T-helper 1 cell (primary cell): ENCODE measurements at places on chromosomes 4 and X.

DNA sequence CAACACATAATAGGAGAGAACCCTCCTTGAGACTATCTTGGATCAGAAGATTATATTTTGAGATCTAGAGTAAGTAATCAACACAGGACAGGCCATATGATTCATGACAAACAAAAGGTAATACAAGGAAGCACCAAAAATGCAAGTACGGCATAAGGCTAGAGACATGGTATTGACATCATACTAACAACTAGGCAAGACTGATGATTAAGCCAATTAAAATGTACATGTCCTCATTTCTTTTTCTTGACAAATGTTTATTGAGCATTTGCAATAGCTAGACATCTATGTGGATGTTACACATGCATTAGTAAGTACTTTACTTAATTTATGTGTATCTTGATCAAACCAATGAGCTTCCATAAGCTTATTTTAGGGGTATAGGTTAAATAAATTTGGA is 695.7 kb upstream of the GALNTL6 start:
- no peak for DNase-seq

DNA sequence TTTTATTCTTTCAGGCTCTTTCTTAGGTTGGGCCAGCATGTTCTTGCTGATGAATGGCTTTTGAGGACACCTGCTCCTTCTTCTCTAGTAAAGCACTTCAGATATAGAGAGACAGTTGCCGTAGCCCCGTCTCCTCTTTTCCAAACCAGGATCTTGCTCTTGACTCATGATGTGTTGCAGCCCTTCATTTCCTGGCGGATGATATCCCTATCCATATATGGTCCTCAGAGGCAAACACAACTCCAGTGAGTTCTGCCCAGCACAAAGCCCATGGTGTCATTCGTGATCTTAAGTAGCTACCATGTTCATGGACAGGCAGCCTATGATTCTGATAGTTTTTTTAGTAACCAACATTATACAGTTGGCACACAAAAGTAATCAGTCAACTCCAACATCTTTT is 59.8 kb upstream of the ACSL1 start:
- DNase-seq = no peak

DNA sequence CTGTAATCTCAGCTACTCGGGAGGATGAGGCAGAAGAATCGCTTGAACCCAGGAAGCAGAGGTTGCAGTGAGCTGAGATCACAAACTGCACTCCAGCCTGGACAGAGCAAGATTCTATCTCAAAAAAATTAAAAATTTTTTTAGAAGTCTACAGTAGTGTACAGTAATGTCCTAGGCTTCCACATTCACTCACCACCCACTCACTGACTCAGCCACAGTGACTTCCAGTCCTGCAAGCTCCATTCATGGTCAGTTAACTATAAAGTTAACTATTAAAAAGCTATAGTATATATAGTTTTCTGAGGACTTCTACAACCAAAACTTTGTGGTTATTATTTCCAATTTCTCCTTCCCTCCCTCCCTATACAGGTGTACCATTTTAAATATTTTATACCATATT is 34.7 kb upstream of the NEUROG2 start:
- no peak for DNase-seq

DNA sequence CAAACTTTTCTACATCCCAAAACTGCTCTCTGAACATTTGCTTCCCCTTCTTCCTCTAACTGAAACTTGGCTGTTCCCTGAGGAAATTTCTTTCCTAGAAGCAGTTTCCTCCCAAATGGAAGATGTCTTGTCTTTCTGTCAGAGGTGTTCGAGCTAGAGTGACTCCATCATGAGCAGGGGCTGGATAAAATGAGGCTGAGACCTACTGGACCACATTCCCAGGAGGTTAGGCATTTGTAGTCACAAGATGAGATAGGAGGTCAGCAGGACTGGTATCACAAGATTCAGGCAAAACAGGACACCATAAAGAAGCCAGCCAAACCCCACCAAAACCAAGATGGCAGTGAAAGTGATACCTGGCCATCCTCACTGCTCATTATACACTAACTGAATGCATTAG is 35.8 kb upstream of the PGRMC2 start:
- DNase-seq = no peak

GRCh38 chr4:115515772-115516171 is 402.4 kb upstream of the NDST4 start:
- no peak for DNase-seq

DNA sequence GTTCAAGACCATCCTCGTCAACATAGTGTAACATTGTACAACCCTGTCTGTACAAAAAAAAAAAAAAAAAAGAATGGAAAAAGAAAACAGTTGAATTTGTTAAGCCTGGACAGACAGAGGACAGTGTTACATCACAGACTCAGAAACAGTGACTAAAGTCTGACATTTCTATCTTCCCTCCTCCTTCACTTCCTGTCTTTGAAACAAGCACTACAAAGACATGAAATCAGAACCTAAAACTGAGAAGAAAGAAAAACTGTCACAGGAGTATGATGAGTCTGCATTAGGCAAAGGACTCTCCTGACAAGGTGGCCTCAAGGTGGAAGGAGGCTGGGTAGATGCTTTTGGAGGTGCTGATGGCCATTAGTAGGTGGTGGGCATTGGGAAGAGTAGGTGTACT is 126.7 kb downstream of the RBM47 start:
- DNase-seq = no peak

- DNase-seq = no peak
These were observed 1849.7 kb downstream of the PCDH7 start for GRCh38 chr4:32569861-32570260.

DNA sequence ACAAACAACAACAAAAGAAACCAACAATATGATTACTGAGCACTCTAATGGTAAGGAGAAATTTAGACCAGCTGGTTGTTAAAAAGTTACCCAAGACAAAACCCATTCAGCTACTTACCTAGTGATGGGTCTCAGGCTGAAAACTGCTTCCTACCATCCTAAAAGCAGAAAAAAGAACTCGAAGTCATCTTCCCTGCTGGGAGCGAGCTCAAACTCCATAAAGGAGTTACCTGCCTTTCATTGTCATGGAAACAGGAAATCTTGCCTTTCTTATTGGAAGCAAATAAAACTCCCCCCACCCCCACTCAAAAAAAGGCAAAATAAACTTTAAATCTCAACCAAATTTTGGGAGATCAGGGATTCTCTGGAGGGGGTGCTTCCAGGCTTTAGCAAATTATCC is 1478.3 kb downstream of the C4orf33 start:
- no peak for DNase-seq

GRCh38 chrX:95291561-95291960 is 1393.1 kb upstream of the DIAPH2 start:
- no peak for DNase-seq

DNA sequence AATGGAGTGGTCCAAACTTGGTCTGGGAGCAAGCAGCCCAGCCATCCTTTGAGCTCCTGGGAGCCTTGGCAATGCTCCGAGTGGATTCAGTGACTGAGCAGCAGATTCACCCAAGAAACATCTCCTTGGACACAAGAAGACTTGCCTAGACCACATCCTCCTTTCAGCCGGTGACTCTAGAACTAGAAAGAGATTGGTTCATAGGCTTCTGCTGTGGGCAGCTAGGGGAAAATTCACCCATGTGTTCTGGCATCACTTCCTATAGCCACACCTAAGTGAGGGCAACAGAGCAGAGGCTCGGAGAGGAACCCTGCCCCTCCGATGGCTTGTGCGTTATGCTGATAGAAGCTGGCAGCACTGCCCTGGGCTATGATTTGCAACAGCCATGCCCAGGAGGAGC is 16.0 kb downstream of the ZNF275 start:
- DNase-seq = no peak

DNA sequence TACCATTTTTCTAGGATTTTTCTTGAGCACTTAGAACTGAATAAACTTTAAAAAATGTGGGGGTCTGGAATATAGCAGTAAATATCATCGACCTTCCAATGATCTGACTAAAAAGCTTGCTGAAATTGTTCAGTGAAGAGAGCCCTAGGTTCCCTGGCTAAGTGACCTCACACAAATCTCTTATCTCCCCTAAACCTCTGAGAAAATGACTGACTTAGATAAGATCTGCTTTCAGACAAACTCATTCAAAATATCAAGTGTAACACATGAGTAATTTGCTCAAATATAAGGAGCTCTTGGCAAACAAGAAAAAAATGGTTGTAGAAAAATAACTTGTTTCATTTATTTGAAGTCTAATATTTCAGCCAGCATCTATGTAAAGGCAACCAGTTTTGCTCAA is 441.7 kb upstream of the SLIT2 start:
- DNase-seq = no peak

DNA sequence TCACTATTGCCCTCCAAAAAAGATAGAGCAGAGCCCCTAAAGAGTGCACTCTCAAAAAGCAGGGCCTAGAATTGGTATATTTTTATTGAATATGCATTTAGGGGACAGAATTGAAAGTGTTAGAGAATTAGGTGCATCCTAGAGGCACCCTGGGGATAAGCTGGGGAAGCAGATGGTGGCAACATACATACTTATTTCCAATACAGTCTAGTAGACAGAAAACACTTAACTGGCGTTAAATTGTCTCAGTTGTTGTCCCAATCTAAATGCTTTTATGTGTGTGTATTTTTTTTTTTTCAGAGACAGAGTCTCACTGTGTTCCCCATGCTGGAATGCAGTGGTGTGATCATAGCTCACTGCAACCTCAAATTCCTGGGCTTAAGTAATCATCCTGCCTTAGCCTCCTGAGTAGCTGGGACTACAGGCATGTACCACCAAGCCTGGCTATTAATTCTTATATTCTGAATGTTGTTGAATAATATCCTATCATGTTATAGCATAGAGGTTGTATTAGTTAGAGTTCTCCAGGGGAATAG is 481.8 kb downstream of the GRXCR1 start:
- no peak for DNase-seq

DNA sequence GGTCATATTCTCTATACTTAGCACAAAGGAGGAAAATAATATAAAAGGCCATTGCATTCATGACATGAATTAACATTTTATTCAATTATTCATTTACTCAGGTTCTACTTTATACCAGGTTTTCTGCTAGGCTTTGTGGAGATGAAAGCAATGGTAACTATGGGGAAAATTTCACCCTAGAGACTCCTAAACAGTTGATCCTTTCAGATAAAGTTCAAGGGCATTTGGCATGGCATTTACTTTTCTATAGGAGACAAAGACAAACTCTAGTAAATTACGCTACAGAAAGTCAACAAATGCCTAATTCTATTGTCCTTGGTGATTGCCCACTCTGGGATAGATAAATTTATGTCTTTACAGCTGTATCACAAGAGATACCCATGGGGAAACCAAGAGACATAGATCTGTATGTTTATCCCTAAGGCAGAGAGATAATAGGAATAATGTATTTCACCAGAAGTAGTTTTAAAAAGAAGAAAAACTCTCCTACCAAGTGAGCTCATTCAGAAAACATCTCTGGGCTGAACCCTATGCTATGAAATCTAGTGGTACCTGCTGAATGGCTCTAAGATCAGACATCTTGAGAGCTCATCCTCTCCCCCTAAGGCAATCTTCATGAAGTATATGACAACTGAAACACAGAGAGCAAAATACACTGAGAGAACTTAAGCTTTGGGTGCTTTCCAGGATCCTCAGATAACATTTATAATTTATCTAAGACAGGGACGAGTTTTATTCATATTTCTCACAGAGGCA is 316.7 kb downstream of the ANTXR2 start:
- no peak for DNase-seq

DNA sequence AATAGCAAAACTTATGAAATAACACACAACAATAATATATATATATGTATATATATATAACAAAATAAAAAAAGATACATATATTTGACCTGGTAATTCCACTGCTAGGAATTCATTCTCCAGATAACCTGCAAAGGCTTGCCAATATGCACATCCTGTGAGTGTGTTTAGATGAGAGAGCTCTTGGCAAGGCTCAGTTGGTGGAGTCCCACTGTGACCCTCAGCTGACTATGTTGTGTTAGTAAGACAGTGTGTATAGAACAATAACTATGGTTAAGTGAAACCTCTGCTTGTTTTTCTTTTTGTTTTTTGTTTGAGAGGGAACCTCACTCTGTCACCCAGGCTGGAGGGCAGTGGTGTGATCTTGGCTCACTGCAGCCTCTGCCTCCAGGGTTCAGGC is 39.5 kb upstream of the RBMX start:
- DNase-seq = no peak

DNA sequence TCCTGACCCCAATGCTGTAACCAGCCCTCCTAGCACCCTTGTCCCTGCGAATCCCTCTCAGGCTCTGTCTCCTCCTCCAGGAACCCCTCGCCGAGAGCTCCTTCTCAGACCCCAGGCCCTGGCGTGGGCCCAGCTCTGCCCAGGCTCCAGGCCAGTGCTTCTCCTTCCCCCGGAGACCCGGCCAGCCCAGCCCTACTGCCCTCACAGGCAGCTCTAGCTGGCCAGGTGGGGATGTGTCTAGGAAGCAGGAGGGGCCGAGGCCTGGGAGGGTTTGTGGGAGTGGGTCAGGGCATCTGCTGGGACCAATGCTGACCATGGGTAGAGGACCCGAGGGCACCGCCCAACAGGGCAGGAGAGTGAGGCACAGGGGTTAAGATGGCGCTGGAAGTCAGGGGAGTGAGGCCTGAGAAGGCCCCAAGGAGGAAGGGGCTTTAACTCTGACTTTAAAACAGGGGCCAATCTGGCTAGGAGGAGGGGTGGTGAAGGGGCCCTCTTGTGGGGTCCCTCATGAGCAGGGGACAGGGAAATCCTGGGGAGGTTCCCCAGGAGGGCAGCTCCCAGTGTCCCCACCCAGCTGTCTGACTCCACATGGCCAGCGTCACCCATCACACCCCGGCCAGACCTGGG is 64.7 kb upstream of the NKX1-1 start:
- no peak for DNase-seq

DNA sequence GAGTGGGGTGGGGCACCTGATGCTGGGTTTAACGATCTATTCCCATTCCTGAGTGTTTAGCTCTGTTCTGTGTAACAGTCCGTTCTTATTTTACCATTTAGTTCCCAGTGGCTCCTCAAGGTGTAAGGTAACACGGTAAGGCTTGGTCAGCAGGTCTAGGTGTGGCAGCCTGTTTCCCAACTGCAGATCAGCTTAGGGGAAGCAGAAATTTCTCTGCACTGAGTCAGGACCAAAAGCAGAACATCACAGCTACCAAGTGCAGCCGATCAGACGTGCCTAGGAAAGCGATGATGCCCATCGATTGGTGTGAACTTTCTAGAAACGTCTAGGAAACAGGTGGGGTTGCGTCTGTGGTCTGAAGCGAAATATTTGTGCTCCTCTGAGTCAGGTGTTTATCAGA is 240.1 kb downstream of the STIM2 start:
- no peak for DNase-seq

GRCh38 chr4:20326460-20326859 is 74.8 kb downstream of the SLIT2 start:
- DNase-seq = no peak

- peak; percentile 14 for DNase-seq
These were observed 4.5 kb downstream of the NBDY start for GRCh38 chrX:56733459-56734046.

DNA sequence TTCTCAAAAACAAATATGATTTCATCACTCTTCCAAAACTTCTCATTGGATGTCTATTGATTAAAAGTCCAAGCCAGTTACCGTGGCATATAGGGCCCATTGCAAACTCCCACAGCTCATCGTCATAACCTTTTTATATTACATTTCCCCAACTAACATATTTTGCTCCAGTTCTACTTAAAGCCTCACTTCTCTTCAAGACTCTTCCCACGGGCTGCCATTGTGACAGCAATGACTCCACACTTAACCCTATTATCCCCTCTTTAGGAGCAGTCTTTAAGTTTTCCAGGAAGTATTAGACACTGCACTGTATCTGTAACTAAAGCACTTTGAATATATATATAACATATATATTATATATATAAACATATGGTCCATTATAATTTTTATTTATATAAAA is 44.5 kb downstream of the DTHD1 start:
- DNase-seq = no peak

- no peak for DNase-seq
These were observed 130.9 kb downstream of the TTC29 start for GRCh38 chr4:146814750-146815149.

- DNase-seq = no peak
These were observed 243.3 kb downstream of the CBR4 start for GRCh38 chr4:168766604-168767316.
